ENCODE measurements at places on chromosomes 3 and 15.
A peak's percentile ranks its signal among the peaks of the same experiment; 100 is the strongest.

DNA sequence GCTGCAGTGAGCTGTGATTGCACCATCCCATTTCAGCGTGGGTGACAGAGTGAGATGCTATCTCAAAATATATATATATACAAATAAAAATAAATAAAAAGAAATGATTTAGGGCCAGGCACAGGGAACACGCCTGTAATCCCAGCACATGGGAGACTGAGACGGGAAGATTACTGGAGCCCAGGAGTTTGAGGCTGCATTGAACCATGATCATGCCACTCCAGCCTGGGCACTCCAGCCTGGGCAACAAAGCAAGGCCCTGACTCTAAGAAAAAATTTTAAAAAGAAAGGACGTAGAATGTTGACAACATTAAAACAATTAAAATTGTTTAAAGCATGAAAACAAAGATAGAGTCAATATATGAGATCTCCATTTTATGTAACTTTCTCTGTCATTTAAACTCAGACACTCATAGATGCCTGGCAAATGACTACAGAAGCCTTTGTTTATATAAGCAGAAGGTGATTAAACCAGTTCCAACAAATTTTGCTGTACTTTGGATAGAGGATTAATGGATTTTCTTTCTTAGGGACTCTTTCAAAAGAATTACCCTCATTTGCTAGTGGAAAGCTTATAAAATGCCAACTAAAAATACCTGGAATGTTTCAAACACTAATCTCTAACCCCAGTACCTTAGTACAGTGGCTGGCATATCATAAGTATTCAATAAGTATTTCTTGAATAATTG lies 10.7 kb upstream of the TRPM7 start:
- DNase-seq, result no peak

DNA sequence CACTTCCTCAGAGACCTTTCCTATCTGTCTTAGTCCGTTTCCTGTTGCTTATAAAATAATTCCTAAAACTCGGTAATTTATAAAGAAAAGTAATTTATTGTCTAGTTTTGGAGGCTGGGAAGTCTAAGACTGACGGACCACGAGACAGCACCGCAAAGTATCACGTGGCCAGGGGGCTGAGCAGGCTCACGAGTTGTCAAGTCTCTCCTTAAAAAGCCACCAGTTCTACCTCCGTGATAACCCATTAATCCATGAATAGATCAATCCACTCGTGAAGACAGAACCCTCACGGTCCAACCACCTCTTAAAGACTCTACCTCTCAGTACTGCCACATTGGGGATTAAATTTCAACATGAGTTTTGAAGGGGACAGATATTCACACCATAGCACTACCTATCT lies 821 bp downstream of the LINS1 start:
- no peak for DNase-seq

DNA sequence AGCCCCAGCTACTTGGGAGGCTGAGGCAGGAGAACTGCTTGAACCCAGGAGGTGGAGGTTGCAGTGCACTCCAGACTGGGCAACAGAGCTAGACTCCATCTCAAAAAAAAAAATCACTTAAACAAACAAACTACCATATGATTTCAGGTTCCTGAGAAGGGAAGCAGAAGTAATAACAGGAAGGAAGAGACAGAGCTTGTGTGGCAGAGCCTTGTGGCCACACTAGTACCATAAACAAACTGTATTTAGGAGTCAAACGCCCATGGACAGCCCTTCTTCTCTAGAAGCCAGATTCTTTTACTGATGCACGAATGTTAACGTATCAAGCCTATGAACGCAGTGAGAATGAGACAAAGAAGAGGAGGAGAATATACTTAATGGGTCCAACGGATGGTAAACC lies 12.0 kb downstream of the MTMR10 start:
- no peak for DNase-seq

- peak; percentile 86 for DNase-seq
Measured at GRCh38 chr15:36883713-36884517, 216.4 kb downstream of the MEIS2 start.

DNA sequence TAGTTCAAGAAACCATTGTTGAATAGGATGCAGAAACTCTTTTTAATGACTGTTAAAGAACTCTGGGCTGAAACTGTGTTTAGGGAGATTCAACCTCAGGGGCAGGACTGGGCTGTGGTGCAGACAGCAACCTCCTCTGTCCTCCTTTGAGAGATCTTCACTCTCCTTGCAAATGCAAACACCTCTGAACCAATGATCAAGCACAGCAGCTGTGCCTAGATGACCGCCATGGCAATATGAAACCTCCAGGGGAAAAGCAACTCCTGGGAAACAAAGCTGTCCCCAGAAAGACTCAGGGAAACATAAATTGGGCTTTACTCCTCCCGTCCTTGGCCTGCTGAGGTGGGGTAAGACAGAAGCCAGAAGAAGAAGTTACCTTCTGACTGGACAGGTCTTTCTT lies 52.6 kb downstream of the TBC1D2B start:
- DNase-seq, result no peak

GRCh38 chr3:11095932-11096265 lies 58.4 kb upstream of the HRH1 start:
- DNase-seq, result no peak

- no peak for DNase-seq
Measured at GRCh38 chr15:92400980-92401787, 7.5 kb downstream of the ST8SIA2 start.

GRCh38 chr3:30248423-30248822 lies 358.0 kb upstream of the TGFBR2 start:
- DNase-seq, result no peak

- DNase-seq, result no peak
Measured at GRCh38 chr15:101113114-101114005, 138.5 kb downstream of the CHSY1 start.

DNA sequence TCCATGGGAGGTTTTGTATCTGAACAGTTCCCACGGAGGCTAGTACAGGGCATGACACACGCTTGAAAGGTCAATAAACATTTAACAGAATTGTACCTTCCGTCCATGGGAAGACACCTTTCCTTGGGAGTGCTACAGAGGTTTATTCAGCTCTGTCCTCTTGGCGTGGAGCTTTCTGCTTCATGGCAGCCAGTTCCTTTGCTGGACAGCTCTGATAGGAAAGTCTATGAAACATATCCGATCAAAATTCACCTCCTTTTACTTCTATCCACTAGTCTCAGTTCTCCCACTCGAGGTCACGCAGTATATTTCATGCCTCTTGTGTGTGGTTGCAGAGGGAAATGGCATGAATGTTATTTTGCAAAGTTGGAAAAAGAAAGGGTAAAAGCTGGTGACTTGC lies 91.2 kb downstream of the PEX5L start:
- DNase-seq, result no peak

DNA sequence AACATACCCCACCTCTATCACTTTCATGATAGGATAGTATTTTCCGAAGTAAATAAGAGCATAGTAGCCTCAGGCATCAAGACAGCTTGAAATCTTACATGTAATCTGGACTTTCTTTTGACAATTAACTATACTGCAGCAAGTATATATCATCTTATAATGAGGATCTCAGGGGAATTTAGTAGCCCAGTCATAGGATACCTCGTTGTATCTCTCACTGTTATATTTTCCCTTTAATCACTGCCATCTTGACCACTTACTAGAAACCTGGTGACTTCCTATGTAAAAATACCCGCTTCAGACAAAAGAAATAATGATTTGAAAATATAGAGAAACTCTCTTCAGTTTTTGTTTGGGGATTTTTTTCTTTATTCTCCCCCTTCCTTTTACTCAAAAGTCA lies 88.2 kb downstream of the SERPINI1 start:
- DNase-seq, result no peak

- no peak for DNase-seq
Measured at GRCh38 chr3:188509316-188509715, 355.4 kb downstream of the LPP start.

DNA sequence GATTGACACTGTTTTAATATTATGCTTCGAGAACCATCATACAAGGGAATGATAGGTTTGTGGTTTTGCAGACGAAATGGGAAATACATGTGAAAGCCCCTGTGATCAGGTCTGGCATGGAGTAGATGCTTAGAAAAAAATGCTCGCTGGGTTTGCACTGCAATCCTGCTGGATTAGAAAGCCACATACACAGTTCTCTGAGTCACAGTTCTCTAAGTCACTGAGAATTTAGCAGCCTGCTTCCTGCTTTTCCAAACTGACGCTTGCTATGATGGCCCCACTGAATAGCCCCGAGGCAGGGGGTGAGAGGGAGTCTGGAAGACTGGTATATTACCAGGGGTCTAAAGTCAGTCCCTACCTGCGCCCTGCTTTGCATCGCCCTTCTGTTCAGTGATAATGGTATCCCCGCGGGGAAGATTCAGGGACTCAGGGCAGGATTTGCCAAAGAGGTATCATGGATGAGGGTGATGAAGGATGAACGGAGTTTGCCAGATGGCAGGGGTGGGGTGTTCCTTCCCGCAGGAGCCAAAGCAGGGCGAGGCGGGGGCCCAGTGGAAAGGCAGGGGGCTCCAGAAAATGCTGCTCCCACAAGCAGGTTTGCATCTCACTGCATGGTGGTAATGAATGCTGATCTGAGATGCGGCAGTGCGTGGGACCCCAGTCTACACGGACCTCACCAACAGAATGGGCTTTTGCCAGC lies 82.3 kb downstream of the IQSEC1 start:
- no peak for DNase-seq

DNA sequence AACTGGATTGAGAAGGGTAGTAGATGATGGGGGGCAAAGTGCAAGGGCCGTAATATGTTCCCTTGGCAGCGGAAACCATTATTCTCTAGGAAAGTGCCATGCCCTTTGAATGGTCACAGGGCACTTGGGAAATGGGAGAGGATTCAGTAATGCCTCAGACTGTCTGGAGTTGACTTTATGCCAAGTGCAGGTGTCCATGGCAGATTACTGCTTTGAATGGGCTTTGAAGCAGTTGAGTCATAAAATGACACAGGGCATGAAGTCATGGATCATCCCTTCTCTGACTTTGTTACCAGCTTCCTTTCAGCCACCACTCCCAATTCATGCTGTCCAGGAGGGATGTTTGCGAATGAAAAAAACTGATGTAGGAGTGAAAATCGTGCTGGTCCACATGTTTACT lies 20.1 kb downstream of the AADACL2 start:
- DNase-seq, result no peak

DNA sequence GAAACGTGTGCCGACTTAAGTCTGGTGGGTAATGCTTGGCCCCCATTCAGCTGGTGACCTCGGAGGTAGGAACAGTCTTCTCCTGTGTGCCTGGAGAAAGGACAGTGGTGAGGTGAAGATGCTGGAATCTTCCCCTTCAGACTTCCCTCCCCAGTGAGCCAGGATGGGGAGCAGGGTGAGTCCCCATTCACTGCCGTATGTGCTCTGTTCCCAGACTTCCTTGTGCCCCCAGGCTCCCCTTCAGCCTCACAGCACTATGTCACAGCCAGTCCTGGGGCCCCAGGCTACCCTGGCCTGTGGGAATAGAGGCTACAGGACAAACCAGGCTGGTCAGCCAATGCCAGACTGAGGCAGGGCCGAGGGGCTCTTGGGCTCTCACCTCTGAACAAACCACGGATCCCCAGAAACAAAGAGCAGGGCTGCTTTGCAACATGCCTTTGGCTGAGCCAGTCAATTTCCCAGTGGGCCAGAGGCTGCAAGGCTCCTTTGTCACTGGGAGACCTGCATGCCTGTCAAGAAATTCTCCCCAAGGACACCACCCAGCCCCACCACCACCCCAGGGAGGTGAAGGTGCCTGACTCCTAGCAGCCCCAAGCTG lies 31.8 kb upstream of the HHATL start:
- no peak for DNase-seq

DNA sequence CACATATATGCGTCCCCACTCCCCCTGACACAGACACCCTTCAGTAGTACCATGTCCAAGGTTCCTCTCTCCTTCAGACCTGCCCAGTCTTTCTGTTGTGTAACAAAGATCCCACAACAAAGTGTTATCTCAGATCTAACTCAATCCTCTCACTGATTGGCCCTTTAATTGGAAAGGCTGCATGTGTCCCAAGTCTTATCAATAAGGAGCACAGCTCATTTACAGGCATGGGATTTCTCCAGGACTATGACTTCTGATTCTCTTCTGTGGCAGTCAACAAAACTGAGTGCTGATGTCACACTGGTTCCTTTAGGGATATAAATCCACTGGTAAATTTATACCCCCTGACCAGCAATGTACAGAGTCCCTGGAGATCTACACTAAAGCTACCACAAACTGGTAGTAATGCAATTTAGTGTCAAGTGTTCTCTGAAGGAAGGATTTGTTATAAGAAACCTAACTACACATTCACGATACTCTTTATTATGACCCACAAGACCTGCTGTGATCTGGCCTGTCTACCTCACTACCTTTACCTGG lies 28.1 kb downstream of the CLK3 start:
- no peak for DNase-seq

- DNase-seq, result no peak
Measured at GRCh38 chr3:10273702-10274305, 18.9 kb downstream of the GHRL start.

DNA sequence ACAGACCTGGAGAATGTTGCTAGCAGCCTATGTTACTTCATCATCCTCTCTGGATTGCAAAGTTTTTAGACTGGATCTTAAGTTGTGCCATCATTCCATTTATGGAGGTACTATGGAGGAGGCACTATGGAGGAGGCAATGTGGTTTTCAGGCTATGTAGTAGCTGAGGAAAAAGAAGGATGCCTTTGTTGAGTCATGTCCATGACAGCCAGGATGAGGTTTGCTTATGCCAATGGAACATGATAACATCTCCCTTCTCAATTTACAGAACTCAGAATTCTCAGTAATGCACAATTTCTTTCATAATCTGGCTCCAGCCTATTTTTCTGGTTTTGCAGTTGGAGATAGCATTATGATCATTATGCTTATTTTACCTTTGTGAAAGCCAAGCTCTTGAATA lies 65.9 kb upstream of the TMEM108 start:
- DNase-seq, result no peak

GRCh38 chr3:21919383-21919782 lies 168.4 kb upstream of the ZNF385D start:
- DNase-seq, result no peak

DNA sequence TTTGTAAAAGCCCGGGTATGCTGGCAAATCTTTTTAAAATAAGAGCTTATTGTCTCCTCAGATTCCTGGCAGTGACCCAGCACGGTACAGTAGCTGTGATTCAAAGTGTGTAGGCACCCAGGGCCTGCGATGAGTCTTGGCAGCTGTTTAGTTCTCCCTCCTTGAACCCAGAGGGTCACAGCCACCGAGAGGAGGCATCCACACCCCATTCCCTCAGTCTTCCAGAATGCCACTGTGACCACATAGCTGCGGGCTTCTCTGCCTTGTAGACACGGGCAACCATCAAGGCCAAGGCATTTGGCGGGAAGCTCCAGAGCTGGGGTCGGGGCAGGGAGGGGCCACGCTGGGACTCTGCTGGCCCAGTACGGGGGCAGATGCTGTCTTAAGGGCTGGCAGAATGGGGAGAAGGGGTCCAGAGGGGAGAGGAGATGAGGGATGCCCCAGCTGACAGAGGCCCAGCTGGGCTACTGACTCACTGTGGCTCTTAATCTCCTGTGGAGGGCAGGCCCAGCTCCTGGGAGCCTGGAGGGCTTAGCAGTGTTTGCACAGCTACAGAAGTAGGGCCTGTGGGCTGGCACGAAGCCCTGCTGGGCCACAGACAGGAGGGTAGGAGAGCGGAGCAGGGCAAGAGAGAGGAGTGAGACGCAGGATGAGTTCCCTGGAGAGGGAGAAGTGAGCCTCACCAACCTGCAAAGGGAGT lies 68.8 kb upstream of the DLG1 start:
- DNase-seq, result no peak

GRCh38 chr3:133835961-133836360 lies 30.3 kb downstream of the SRPRB start:
- DNase-seq, result no peak

- DNase-seq, result no peak
Measured at GRCh38 chr3:43858294-43858701, 167.6 kb downstream of the ABHD5 start.

- DNase-seq, result no peak
Measured at GRCh38 chr3:42254566-42254965, 11.4 kb downstream of the CCK start.

All from substantia nigra (tissue), 51 donors.